Suppressor macrophage treated with lipopolysaccharide for 4 hours (primary cell): ENCODE measurements at places on chromosomes 7 and 10.
A peak's percentile ranks its signal among the peaks of the same experiment; 100 is the strongest.

DNA sequence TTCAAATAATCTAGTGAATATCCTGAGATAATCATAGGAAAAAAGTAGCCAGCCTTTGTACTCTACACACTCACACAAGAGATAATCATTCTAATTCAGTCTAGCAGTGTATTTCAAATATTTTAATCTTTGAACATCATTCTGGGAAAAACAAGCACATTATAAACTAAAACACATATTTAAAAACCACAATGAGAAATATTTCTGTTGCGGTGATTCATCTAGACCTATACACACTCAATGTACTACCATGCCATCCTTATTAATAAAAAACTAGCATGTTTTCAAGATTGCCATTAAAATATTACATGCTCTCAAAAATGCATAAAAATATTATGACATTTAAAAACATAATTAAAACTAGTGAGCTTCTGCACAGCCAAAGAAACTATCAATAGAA, 11.8 kb downstream of the COG5 start:
- no peak for DNase-seq

DNA sequence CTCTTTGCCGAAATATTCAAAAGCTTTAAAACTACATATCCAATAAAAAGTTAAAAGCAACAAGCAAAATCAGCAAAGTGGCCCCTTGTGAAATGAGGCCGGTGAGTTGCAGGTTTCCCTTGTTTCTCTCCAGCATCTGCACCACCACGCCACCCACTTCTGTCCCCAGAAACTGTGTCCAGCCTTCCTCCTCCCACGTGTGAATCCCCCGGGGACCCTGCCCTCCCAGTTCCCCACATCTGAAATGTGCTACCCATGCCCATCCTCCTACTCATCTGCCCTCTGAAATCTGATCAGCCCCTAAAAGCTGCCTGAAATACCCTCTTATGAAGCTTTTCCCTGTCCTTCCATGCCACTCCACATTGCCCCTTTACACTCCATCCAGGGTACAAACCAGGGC, 3.8 kb downstream of the ALOX5 start:
- no peak for DNase-seq

GRCh38 chr10:85544956-85545355, 821.6 kb downstream of the GRID1 start:
- DNase-seq, result no peak

GRCh38 chr10:62818426-62819011, 2.4 kb upstream of the EGR2 start:
- peak; percentile 58 for DNase-seq

DNA sequence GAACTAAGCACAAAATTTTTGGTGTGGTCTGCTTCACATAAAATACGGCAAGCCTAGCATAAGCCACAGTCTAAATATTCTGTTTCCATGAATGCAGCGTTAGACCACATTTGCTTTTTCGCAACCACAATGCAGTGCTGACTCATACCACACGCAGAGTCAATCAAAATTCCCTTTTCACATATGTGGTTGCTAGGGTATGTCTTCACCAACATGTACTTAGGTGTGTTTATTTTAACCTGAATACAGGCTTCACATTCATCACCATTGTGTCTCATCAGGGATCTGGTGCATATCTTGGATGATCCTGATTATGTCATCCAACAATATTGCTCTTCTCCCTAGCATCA, 90.8 kb downstream of the CHN2 start:
- peak; percentile 78 for DNase-seq

DNA sequence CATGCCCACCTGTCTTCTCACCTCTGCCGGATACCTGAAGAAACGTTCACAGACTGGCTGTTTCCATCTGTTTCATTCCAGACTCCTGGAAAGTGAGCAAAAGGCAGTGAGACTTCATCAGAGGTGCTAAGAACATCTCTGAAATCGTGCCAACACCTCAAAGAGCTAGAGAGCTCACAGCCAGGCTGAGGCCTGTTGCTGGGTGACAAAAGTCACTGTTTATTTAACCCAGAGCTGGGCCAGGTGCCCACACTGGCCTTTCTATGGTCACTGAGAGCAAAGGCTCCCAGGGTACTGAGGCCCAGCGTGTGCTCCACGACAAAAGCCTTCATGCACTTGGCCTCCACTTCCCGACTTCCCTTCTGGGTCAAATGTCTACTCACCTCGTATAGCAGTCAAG, 3.7 kb upstream of the NANOS1 start:
- no peak for DNase-seq

DNA sequence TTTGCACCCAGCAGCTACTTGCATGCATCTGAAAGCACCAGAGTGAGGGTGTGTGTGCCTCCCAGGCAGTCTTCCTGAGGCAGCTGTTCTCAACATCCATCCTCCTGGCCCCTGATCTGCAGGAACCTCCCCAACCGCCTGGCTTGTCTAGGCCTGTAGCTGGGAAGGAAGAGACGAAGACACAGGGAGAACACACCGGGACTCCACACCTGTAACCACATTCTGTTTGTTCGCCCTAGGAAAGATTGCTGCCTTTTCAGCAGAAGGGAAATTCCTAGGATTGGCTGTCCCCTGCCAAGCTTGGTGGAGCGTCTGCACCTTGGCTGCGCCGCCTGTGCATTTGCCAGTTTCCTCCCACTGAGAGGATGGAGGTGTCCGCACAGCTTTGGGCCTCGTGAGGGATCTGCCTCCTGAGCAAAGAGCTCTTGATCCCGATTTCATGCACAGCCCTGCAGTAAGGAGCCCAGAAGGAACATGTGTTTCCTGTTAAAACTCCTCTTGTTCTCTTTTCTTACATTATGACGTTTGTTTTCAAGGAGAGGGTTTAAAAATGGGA, 154.6 kb downstream of the TPST1 start:
- DNase-seq, result peak; percentile 4

GRCh38 chr7:149843566-149843965, 5.4 kb downstream of the ZNF862 start:
- DNase-seq, result no peak

DNA sequence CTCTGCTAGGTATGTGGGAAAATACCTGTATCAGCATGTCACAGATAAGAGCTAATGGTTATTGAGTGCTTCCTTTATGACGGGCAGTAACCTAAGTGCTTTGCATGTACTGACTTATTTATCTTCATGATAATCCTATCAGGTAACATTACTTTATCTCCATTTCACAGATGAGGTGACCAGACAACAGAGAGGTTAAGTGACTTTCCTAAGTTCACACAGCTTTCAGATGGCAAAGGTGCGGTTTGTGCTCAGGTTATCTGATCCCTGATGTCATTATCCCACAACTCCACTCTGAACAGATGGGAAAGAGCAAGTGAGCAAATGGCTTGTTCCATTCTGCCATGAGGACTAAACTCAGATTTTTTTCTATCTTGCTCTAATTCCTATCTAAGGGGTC, 217.0 kb upstream of the PODXL start:
- no peak for DNase-seq

- DNase-seq, result no peak
Measured at GRCh38 chr7:152959610-152960009, 200.1 kb downstream of the ACTR3B start.

DNA sequence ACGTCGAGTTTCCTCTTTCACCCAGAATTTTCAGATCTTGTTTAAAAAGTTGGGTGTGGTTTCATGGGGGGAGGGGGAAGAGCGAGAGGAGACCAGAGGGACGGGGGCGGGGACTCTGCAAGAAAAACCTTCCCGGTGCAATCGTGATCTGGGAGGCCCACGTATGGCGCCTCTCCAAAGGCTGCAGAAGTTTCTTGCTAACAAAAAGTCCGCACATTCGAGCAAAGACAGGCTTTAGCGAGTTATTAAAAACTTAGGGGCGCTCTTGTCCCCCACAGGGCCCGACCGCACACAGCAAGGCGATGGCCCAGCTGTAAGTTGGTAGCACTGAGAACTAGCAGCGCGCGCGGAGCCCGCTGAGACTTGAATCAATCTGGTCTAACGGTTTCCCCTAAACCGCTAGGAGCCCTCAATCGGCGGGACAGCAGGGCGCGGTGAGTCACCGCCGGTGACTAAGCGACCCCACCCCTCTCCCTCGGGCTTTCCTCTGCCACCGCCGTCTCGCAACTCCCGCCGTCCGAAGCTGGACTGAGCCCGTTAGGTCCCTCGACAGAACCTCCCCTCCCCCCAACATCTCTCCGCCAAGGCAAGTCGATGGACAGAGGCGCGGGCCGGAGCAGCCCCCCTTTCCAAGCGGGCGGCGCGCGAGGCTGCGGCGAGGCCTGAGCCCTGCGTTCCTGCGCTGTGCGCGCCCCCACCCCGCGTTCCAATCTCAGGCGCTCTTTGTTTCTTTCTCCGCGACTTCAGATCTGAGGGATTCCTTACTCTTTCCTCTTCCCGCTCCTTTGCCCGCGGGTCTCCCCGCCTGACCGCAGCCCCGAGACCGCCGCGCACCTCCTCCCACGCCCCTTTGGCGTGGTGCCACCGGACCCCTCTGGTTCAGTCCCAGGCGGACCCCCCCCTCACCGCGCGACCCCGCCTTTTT, at the start of gene VIM:
VIM (plus strand) TSS at position 151 of the 925 bp plus-strand sequence. CDS start 1,182 bp downstream, outside the sequence.
- DNase-seq, result peak; percentile 97

DNA sequence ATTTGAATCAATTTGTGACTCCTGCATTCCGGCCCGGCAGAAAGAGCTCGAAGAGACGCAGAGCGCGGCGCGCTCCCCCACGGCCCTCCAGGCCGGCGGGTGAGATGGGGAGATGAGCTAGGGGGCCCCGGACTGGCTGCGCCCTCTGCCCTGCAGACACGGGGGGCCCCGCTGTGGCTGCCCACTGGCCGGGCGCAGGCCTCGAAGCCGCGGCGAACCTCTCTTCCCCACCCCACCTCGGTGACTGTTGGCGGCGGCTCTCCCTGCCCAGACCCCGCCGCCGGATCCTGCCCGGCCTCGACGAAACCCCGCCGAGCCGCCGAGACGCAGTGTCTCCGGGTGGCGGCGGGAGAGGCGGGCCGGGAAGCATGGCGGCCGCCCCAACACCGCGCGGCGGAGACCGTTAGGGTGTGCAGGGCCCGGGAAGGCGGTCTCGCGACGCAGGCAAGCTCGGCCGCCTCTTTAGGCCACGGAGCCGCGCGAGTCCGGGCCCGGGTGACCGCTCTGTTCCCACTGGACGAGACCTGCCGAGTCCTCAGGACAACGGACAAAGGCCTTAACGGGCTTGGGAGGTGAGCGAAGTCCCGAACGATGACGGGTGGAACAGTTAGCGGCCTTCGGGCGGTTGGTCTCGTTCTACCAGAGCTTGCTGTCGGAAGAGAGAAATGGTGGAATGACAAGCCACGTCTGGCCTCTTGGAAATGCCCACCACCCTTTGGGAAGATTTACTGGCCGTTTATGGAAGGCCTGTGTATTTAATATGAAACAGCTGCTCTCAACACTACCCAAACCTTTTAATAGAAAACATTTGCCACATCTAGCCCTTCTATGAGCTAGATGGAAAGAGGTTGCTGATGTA, 24.3 kb downstream of the NUP42 start:
- peak; percentile 9 for DNase-seq

- peak; percentile 12 for DNase-seq
Measured at GRCh38 chr7:23811540-23811939, 101.5 kb downstream of the STK31 start.

DNA sequence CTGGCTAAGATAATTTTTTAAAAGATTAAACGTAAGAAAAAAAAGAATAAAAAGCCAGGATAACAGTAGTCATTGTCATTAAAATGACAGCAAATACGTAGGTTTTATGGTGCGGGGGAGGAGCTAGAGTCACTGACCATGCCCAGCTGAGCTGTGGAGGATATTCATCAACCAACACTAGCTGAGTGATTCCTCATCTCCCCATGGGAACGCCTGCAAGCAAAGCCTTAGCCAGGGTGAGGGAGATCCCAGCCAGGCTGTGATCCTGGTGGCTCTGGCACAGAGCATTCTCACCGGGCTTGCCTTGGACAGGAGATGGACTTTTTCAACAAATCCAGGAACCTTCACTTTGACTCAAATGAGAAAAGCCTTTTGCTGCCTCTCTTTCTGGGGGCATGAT, 94.2 kb downstream of the HIP1 start:
- no peak for DNase-seq

GRCh38 chr10:75632805-75633462, 201.5 kb downstream of the LRMDA start:
- no peak for DNase-seq

DNA sequence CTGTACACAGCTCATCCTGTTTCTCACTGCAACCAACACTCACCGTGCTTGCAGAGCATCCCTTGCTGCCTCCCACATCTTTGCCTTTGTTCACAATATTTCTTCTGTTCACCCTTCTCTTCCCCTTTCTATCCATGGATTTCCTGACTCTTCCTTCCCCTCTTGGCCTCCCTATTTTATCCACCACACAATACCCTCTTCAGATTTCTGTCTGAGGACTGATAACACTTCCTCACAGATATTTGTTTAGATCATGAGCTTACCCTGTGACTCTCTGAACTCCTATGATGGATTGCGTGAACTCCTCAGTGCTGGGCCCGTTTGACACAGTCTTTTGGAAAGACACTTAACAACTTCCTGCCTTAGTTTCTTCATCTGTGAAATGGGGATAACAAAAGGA, 62.8 kb upstream of the GPR158 start:
- no peak for DNase-seq

DNA sequence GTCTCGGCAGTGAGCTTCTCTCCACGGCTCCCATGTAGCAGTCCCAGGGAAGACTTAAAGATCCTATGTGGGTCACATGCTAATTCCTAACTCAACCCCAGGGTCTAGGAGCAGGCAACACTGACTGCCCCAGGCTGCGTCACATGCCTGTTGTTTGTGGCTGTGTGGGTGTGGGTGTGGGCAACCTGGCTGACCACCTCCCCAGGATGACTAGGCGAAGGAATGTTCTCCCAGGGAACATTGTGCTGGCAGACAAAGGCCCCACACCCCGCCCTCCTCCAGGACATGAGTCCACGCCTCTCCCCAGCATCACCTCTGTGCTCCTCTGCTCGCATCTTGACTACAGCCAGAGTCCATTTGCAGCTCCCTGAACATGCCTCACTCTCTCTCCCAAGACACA, 30.3 kb downstream of the SLC29A3 start:
- no peak for DNase-seq

DNA sequence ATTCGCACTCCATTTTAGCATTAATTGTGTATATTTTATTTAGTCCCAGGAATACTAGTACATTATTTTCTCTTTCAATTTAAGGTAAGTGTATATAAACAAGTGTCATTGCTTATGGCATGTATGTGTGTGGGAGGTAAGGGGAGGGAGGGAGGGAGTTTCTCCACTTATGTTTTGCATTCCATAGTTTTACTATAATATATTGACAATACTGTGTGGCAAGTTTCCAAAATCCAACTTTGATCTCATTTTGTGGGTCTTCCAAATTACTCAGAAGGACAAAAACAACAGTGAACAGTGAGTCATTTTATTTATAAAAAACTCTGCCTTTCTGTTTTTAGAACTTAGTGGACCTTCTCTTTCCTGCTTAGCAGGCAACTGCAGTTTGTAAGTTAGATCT, 102.3 kb upstream of the SEMA3E start:
- no peak for DNase-seq

DNA sequence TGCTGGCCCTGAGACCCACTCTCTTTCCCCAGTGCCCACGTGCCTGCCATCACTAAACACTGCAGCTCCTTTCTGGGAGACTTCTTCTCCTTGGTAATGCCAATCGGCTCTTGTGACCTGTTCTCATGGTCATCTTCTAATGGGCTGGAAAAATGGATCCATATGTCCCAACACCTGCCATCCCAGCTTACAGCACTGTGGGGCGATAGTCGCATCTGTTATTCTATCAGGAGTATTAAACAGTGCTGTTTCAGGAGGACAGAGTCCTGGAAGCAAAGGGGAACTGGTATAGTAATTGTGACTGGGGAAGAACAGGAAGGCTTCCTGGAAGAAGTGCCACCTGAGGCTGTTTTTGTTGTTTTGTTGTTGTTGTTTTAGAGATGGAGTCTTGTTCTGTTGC, 411.2 kb downstream of the GLRX3 start:
- peak; percentile 2 for DNase-seq
